Panc1 (cell line): ENCODE measurements at places on chromosomes 1 and 21.

- DNase-seq: no peak
Measured at GRCh38 chr1:3896396-3897000, 3.6 kb downstream of the C1orf174 start.

DNA sequence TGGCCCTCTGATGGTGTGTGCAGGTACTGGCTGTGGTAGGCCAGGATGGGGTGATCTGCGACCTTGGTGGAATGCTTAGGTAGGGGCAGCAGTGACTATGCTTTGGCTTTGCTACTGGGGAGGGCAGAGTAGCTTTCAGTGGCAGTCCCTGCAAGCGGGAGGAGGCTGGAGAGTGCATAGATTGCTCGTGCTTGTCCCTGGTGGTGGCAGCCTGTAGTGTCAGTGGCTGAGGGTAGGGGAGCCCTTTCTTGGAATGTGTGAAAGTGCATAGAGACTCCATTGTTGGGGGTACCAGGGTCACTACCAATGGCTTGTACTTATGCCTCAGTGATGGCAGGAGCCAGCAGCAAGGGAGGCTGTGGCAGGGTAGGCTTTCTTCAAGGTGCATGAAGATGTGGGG lies 582.6 kb downstream of the MRPL39 start:
- DNase-seq: no peak

DNA sequence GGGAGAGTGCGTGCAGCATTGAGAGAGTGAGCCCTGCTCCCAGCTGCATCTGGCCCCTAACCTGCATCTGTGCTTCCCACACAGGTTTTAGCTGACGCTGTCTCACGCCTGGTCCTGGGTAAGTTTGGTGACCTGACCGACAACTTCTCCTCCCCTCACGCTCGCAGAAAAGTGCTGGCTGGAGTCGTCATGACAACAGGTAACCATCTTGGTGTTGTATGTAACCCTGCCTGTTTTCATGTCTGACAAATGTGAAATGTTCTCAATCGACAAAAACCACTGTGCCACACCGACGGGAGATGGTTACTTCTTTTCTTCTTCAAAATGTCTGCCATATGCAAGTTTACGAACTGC lies 105.8 kb downstream of the ADARB1 start:
- no peak for DNase-seq

GRCh38 chr1:46394108-46394871 lies at the start of gene FAAH:
Gene FAAH (plus strand): TSS chr1:46394317. CDS start chr1:46394349, 32 bp downstream.
- DNase-seq: no peak

GRCh38 chr1:176208034-176208433 lies 948 bp upstream of the COP1 start:
- DNase-seq: no peak

DNA sequence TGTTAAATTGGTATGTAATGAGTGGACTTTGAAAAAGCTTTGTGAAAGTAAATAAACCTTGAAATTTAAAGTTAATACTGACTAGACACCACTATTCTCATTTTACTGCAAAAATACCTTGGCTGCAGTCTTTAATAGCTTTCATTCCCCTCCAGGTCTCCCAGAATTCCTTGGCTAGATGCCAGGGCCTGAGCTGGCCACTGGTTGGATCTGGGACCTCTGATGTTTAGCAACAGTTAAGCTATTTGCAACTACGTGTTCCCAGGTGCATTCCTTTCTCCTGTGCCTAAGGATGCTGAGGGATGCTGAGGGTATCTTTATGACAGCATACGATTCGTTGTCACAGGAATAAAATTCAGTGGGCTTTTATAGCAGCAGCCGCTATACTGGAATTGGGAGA lies 938.7 kb downstream of the TTLL7 start:
- no peak for DNase-seq

DNA sequence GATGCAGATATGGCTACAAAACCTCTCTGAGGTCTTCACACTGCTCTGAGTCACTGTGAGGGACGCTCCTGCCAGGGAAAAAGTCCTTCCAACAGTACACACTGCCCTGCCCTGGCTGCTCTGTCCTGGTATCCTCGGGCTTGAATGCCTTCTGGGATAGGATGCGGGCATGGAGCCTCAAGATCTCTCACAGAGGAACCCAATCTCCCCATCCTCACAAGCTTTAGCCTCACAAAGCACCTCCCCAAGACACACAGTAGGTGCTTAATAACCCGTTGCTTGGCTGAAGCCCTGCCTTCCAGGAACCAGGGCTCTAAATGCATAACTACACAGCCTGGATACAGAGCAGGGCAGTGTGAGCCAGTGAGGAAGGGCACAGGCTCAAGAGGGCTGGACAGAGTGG lies 9.2 kb downstream of the RAP1GAP start:
- DNase-seq: no peak

- DNase-seq: no peak
Measured at GRCh38 chr1:201653233-201653632, 114.3 kb downstream of the NAV1 start.

DNA sequence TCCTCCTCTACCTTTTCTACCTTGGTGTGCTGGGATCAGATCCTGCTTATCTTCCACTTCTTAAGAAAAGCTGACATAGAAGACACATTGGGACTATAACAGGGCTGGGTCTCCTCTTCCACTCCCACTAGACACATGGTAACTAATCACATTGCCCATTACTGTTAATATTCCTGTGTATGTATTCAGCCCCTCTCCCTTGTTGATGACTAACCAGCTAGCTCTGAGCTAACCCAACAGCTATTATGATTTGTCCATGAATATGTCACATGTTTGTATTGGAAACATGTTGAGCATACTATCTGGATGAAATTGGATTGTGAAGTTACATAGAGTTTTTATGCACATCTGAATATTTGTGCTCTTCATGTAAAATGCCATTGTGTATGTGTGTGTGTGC lies 52.9 kb downstream of the MPZL1 start:
- DNase-seq: no peak

DNA sequence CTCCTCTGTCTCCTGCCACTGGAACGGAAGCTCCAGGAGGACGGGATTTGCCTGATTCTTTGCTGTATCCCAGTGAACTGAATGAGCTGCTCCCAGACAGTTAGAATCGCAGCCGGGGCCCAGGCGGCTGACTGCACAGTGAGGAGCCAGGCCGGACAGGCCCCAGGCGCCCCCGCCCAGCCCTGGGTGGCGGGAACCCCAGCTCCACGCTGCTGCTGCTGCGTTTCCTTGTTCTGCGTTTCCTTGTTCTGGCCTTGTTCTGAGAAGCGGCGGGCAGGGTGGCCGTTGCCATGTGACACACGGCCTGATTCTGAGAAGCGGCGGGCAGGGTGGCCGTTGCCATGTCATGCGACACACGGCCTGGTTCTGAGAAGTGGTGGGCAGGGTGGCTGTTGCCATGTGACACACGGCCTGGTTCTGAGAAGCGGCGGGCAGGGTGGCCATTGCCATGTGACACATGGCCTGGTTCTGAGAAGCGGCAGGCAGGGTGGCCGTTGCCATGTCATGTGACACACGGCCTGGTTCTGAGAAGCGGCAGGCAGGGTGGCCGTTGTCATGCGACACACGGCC lies 56.2 kb downstream of the SLC37A1 start:
- no peak for DNase-seq

- DNase-seq: no peak
Measured at GRCh38 chr21:45549626-45550463, 7.6 kb upstream of the SLC19A1 start.

- DNase-seq: no peak
Measured at GRCh38 chr1:45079533-45079932, 67.5 kb downstream of the UROD start.
